ENCODE measurements at places on chromosomes 1 and 21.

DNA sequence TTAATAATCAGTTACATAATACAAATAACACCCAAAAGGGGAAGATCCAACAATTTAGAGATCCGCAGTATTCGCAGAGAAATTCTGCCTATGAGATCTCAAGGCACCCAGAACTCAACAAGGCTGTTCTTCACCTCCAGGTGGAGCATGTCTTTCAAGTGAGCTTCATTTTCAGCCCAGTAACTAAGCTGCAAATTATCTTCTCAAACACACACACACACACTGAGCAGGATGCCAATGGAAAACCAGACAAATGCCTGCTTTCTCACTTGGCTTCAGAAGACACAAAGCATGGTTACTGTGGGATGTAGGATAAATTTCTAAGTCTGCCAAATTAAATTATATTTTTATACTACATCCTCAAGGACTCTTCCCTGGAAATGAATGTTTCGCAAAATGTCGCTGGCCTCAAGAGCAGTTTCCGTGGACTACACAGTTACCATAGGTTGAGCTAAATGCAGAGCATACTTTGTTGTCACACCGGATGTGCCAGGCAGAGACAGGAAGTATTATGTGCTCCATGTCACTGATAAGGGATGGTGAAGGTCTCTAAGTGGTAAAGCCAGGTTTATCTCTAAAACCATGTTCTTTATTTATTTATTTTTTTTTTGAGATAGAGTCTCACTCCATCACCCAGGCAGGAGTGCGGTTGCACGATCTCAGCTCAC is 30.3 kb downstream of the UBR4 start:
- DNase-seq, result no peak

DNA sequence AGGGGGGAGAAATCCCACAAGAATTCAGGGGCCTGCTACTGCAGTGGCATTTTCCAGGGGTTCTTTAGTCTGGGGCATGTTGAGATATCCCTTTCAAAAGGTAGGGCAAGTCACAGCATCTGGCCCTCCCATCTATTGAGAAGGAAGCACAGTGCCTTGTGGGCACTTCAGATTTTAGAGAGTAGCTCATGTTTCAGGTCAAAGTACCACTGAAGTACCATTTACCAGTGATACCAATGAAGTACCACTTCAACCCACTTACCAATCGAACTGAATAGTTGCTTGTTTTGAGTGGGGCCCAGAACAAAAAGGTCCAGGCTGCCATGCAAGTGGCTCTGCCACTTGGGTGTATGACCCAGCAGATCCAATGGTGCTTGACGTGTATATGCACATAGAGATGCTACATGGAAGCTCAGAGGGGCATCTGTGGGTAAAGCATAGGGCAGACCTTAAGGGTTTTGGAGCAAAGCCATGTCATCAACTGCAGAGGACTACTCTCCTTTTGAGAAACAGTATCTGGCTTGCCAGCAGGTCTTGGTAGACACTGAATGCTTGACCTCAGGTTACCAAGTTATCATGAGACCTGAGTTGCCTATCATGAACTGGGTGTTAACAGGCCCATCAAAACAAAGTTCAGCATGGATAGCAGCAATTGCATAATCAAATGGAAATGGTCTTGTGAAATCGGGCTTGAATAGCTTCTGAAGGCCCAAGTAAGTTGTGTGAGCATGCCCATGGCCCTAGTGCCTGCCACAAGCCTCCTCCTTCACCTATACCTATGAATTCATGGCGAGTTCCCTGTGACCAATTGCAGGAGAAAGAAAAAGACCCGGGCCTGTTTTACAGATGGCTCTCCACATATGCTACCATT is 23.5 kb downstream of the PLA2G2D start:
- DNase-seq, result no peak

GRCh38 chr1:233744779-233745513 is 131.0 kb downstream of the KCNK1 start:
- no peak for DNase-seq

GRCh38 chr1:172698224-172698623 is 39.3 kb downstream of the FASLG start:
- DNase-seq, result no peak

DNA sequence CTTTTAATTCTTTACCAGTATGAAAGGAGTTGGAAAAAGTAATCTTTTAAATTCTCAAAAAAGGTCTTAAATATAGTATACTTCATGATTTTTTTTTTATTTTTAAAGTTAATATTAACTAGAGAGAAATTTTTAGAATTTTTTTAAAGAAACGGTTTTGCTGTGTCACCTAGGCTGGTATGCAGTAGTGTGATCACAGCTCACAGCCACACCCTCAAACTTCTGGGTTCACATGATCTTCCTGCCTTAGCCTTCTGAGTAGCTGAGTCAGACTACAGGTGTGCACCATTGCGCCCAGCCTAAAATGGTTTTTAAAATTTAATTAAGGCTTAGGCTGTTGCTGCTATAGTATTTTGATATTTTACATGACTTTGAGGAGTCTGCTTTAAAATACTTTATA is 52.4 kb downstream of the TLCD4 start:
- no peak for DNase-seq

GRCh38 chr1:220970311-220970710 is 91.1 kb downstream of the HLX start:
- no peak for DNase-seq

DNA sequence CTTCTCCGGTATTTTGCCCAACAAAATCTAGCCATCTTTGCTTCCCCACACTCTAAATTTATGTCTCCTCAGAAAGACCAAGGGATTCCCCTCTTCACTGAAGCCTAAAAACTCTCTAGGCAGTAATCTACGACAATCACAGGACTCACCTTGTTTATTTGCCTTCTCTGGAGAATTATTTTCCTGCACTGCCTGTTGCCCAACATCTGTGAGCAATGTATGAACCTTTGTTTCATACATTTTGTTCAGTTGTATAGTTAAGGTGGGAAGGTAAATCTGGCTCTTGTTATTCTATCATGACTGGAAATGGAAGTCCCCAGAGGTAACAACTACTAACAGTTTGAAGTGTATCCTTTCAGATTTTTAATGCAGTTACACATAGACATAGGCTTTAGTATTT is 2.2 kb downstream of the COPA start:
- no peak for DNase-seq

GRCh38 chr21:42269386-42269785 is 45.8 kb downstream of the TFF3 start:
- DNase-seq, result no peak

- no peak for DNase-seq
Observed at GRCh38 chr1:169105434-169106094, 926 bp upstream of the ATP1B1 start.

- DNase-seq, result peak; percentile 98
Observed at GRCh38 chr1:7299329-7299799, 471.7 kb upstream of the VAMP3 start.

GRCh38 chr1:156075775-156076204 is 6.5 kb downstream of the MEX3A start:
- no peak for DNase-seq

DNA sequence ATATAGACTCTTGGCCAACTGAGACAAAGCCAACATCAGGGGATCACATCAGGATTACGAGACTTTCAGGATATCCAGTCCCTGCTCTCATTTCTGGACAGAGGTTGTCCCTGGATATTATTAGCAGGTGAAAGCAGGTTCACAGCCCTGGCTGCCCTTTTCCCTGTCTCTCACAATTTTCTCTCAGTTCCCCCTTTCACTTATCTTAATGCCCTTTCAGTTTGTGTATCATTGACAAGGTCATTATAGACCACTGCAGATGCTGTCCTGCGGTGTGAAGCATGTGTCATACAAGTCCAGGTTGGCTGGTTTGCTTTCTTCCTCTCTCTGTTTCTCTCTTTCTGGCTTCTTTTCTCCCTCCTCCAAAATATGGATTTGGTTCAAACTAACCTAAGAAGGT is 2.1 kb upstream of the KLHDC9 start:
- no peak for DNase-seq

- no peak for DNase-seq
Observed at GRCh38 chr1:119964673-119965363, 68.5 kb upstream of the ADAM30 start.
